Activated CD4-positive, alpha-beta memory T cell treated with anti-CD3 and anti-CD28 coated beads, Interleukin-2, amount 10 ng/mL, durations not matched to agents 7 days and 5 days (primary cell): ENCODE measurements at places on chromosomes 1 and 21.

DNA sequence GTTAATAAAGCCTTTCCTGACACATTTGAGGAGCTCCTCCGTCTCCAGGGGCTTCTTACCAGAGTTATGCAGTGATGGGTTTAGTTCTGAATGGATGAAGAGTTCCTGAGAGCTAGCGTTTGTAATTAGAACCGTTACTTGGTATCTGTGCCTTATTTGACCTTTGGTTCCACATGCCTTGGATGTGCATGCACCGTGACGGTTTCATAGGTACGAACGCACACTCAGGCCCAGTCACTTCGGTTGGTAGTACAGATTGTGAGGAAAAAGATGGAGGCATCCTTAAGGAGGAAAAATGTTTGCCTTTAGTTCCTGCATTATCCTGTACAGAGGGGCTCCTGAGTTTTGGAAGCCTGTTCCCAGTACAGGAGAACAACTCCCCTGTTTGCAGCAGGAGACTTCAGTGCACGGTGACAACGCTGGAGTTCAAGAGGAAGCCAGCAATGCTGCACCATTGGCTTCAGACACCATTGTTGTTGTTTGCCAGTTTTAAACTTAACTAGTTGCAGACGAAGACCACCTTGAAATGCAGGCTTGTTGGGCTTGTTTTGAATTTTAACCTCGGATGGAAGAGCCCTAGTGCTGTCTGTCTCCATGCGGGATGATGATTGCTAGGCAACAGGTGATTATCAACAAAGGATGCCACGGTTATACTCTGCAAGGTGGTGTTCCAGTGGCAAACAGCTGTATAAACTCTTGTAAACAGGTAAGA, 8.2 kb downstream of the RBM15 start:
- no peak for DNase-seq

GRCh38 chr1:65792669-65793358, at the start of gene PDE4B:
PDE4B (plus strand) TSS chr1:65792895.
- DNase-seq, result no peak

- no peak for DNase-seq
These were observed 239.0 kb downstream of the SDCCAG8 start for GRCh38 chr1:243494741-243495431.

DNA sequence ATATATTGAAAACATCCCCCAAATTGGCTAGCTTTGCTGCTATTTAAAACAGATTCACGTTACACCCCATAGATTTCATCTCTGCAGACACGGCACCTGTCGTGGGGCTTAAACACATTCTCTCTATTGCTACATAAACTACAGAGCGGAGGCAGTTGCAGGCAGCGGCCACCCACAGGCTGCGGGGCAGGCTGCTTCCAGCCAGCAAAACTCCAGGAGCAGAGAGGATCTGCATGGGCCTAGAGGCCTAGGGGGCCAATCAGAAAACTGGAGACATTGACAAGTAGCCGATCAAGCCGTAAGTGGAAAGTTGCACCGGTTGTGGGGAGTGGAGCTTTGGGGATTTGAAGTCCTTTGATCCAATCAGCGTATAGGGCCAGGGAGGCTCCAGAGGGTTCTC, 129.0 kb upstream of the KLHDC7A start:
- DNase-seq, result no peak

GRCh38 chr1:160520582-160520981, 2.5 kb downstream of the SLAMF6 start:
- no peak for DNase-seq

DNA sequence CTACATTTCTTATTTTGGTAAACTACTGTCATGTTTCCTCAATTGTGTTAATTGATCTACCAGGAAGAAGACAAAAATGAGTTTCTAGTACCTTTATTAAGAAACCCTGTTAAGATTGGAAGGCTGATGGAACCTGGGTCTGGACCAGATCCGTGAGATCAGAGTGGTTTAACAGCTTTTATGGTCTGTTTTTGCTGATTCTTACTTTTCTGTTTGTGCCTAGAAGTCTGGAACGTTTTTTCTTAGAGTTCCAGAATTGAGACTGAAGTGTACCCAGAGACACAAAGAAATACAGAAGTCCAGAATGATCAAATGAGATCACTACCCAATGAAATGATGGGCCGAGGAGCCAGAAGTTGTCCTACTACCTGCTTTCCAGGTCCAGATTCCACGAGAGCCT, 22.5 kb upstream of the CDC42 start:
- no peak for DNase-seq

DNA sequence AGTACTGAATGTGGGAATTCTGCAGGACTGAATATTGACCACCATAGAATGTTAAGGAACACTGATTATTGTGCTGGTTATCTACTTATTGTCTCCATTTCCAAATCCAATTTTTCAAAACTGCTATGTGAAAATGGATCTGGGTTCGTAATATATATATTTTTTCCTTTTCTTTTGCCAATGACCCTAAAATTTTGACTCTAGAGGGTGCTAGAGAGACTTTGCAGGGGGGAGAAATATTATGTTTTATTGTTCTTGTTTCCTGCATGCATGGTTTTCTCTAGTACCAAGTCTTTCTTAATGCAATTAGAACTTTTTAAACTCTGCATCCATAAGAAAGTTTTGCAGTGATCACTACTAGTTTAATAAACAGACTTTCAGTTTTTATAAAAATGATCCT, 1256.9 kb downstream of the BRINP3 start:
- no peak for DNase-seq

DNA sequence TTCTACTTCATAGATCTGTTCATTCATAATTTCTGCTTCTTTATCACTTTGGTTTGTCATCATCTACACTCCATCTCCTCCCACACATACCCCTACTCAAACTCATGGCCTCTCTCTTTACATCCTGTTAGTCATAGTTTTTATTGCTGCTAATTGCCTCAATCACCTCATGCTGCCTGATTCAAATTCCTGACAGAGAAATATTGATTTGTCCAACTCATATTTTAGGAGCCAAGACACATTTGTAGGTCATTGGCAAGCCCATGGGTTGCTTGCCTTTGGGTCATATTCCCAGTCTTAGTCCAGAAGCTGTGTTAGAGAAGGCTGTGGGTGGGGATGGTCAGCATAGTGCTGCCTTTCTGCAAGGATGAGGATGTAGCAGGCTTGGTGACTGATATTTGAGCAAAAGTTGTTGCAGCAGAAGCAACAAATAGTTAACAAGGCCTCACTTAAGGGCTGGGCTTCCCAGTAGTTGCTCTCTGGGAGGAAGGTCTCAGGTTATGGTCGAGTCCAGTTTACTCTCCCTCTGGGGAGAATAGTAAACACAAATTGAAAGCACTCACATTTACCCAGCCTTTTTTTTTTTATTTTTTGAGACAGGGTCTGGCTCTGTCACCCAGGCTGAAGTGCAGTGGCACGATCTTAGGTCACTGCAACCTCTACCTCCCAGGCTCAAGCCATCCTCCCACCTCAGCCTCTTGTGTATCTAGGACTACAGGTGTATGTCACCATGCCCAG, 22.4 kb upstream of the EPS15 start:
- DNase-seq, result no peak

- no peak for DNase-seq
These were observed 149.5 kb upstream of the VAMP3 start for GRCh38 chr1:7621334-7622219.

DNA sequence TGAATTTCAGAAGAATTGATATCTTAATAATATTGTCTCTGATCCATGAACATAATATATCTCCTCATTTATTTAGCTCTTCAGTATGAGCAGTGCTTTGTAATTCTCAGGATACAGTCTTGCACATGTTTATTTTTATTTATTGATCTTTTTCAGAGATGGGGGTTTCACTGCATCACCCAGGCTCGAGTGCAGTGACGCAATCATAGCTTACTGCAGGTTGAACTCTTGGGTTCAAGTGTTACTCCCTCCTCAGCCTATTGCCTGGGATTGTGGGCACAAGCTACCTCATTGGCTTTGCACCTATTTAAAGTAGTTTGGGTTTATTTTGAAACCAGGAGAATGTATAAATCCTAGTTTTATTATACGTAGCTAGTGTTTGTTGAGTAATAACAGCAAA, 4.7 kb downstream of the RPS6KC1 start:
- DNase-seq, result no peak

DNA sequence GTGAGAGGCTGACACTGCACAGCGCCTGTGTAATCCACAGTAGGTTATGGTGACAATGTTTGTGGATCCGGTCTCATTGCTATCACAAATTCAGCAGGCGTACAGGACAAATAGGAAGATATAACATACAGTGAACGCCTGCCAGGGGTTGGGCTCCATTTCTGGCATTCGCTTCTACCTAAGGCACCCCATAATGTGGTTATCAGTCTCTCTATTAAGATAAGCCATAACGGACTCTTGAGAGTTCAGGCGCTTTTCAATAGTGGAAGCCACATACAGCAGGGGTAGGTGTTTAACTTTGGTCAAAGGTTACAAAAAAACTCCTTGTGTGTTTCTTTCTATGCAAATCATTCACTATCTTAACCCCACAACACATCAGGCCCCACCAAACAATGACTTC, 72.8 kb downstream of the SIPA1L2 start:
- no peak for DNase-seq

DNA sequence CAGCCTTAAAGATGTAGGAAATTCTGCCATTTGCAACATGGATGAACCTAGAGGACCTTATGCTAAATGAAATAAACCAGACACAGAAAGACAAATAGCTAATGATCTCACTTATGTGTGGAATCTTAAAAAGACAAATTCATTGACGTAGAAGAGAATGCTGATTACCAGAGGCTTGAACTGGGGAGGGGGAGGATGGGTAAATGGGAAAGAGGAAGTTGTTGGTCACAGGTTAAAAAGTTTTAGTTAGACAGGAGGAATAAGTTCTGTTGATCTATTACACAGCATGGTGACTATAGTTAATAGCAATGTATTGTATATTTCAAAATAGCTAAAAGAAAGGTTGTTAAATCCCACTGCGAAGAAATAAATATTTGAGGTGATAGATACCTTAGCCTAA, 62.8 kb downstream of the PKN2 start:
- DNase-seq, result no peak
